ENCODE measurements at places on chromosomes 3 and 15.

DNA sequence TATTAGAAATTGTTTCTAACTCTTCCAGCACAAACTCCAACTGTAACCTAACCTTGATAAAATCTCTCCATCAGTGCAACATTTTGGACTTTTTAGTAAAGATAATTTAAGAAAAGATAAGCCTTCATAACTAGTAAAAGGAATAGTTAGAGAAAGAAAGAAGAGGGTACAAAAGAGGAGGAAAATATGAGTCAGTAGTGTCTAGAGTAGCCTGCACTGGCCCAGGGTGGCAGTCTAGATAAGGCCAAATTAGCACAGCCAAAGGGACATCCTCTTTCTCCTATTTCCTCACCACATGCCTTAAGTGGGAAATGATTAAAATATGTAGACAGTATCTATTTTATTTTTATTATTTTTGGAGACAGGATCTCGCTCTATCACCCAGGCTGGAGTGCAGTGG is 3.7 kb downstream of the PROS1 start:
- DNase-seq = no peak

DNA sequence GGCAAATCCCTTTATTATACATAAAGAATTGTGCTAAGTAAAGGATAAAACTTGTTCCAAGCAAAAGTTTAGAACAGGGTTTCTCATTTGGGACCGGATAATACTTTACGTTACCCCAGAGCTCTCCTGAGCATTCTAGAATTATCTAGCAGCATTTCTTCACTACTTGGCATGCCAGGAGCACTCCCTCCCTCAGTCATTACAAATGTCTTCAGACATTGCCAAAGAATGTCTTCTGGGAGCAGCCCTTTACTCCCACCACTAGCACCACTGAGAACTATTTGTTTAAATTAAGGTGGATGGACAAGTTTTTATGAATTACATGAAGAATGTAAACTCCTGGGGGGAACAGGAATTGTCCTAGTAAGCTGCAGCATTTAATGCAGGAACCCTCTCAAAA is 516.4 kb downstream of the GBE1 start:
- DNase-seq = no peak

DNA sequence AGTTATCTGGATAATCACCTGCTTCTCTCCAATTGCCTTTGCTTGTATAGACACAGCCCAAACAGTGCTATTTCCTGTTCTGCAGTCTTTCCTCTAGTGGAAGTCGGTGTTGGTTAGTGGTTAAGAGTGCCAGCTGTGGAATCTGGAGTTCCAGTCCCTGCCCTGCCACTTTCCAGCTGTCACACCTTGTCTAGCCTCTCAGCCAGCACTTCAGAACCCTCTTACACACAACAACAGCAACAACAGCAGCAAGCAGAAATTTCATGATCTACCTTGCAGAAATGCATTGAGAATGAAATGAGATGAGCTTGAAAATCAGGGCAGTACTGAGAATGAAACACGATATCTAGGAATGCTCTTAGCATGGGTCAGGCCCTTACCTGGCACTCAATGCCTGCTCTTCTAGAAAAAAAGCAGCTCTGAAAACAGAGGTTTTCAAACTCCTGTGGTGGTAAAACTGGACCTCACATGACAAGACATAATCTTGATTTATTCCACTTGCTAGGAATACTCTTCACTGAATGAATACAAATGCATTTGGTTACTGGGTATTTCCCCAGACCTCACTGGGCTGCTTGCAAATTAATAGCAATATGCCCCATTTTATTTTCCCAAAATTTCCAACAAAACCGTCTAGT is 3.3 kb upstream of the WNT5A start:
- no peak for DNase-seq

DNA sequence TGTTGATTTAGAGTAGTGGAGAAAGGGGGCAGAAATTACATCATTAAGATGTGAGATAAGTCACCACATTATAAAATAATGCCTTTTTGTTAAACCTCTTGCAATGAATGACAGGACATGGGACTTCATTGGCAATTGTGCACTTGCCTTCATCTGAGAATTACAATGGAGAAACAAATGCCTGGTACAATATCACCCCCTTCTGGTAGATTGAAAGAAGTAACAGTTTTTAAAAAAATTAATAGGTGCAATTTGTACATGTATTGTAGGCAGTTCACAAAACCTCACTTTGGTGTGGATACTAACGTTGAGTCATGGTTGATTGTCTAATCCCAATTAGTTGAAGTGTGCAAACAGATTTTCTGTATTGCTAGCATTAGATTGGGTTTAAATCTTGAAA is 4.6 kb upstream of the P2RY14 start:
- DNase-seq = no peak

GRCh38 chr3:107913701-107914100 is 177.1 kb downstream of the CD47 start:
- no peak for DNase-seq

- DNase-seq = no peak
Measured at GRCh38 chr15:63104727-63105126, 16.9 kb upstream of the LACTB start.

GRCh38 chr3:153210660-153211059 is 48.6 kb downstream of the RAP2B start:
- no peak for DNase-seq

GRCh38 chr3:30349507-30349906 is 256.9 kb upstream of the TGFBR2 start:
- no peak for DNase-seq

DNA sequence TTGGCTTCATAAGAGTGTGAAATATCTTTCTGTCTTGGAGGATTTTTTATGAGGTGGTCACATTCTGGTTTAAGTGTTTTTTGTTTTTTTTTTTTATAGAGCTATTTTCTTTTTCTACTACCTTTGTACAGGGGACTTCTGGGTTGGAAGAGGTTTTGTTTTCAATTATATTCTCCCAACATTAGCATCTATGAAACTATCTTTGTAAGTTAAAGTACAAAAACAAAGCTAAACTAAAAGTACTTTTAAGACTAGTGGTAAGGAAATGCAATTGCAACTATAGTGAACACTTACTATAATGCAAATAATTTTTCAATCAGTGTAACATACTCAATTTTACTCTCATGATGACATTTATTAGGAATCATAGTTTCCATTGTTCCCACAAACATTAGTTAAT is 688.2 kb downstream of the SI start:
- DNase-seq = no peak

DNA sequence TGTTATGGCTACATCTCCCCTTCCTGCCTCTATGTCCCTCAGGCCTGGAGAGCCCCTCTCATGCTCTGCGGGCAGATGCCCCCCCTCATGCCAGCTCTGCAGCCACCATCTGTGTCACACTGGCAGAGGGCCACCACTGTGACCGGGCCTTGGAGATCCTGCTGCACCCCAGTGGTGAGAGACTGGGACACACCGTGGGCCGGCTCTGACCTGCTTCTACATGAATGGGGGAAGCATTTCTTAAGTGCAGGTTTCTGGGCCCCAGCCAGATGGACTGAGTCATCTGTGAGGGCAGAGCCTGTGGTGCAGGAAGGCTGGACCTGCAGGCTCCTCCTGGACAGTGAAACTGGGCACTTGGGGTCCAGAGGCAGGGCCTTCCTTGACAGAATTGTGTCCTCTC is 4.8 kb downstream of the VWA5B2 start:
- no peak for DNase-seq

- DNase-seq = no peak
Measured at GRCh38 chr3:16441371-16441875, 72.1 kb downstream of the RFTN1 start.

- no peak for DNase-seq
Measured at GRCh38 chr15:56672721-56673120, 60.6 kb downstream of the ZNF280D start.

DNA sequence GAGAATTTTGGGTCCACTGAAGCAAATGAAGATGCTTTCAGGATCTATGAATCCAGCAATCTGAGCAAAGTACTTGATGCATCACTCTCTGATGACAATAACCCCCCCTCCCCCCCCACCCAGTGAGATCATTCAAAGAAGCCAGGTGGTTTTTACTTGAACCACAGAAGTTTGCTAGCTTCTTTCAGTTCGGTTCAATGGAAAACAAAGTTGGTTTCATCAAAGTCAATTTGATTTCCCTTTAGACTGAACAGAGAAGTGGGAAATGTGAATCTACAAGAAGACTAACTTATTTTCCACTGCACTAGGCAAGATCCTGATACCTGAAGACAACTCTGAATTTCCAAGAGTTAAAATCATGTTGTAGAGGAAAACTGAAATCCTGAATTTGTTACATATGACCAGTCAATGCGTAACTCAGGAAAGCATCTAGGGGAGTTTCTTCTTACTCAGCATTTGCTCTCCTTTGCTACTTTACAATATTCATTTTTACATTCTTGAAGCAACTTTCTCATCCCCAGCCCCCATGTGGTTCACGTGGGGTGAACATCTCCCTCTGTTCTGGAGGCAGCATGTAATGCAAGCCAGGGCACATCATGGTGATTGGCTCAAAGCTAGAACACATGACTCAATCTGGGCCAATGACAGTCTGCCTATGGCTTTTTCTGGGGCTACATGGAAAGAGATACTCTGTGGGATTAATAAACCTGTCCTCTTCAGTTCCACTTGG is 572.6 kb downstream of the FOXP1 start:
- no peak for DNase-seq

DNA sequence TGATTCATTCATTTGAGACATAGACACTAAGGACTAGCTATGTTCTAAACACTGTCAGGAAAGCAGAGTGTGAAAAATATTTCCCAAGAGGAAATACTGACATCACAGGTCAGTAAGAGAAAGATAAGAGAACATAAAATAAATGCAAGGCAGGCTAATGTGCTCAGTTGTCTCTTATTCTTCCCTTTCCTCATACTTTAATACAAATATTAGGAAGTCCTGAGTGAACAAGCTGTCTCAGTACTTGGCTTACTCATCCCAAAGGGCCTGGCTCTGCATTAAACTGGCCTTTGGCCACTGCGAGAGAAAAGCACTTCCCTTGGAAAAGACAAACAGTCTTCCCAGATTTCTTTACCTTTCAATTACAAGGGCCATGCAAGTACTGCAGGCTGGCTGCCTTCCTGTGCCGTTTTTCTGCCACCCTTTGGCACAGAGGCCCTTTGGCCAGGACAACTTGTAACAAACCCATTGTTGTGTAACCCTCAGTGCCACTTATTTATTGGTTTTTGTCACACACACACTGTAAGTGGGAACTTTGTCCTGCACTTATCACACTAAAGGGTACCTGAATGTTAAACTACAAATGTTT is 31.7 kb downstream of the EDC3 start:
- no peak for DNase-seq

GRCh38 chr3:77887611-77888010 is 847.7 kb downstream of the ROBO2 start:
- no peak for DNase-seq

DNA sequence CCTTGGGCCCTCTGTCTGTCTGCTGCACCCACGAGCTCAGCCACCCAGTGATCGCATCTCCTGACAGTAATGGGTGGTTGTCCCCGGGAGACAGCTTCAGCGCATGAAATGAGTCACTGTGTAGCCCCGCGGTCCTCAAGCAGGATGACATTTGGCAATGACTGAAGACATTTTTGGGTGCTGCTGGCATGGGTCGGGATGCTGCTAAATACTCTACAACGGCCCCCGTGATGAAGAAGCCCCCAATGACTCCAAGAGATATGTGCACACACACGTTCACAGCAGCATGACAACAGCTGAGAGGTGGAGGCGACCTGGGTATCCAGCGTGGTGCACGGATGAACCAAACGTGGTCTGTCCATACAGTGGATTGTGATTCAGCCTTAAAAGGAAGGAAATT is 17.4 kb upstream of the ZXDC start:
- DNase-seq = no peak

DNA sequence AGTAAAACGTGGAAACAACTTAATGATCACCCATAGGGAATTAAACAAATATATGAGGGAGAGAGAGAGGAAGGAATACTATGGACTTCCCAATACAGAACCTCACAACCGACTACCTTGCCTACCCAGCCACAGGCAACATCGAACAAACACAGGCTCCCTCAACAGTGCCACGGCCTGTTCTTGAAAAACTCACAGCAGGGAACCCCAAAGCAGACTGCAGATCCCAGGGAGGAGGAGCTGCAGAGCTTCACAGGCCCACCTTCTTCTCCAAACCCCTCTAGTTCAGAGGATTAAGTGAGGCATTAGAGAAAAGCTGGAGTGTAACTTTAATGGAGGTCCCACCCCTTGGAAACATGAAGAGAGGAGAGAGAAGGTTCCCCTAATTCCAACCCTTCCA is 110.2 kb downstream of the ST8SIA2 start:
- no peak for DNase-seq

DNA sequence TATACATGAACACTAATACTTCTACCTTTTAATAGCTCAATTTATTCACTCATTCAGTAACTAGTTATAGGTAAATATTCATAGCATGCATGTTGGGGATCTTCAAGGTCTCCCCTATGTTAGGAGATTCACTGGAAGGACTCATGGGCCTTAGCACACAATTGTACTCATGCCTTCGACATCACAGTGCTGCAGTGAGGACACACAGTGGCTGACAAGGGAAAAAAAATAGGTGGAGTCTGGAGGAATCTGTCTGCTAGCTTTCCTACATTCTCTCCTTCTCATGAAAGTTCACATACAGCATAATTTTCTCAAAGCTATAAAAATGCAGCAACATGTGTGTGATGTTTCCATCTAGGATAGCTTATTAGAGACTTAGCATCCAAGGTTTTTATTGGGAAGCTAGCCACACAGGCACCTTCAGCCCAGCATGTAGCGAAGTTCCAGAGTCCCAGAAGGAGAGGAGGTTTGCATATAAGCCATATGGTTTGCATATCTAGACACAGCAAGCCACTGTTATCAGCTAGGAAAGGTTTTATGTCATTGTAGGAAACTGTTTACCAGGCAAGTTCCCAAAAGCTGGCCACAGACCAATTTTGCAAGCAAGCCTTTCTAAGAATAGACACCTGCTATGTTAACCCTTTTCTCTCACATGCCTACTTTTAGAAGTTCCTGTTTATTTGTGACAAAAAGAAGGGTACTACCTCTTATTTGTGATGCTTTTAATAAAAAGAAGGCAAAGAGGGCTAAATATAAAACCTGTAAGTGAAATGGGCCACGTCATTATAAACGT is 46.4 kb downstream of the MORC1 start:
- DNase-seq = no peak

- DNase-seq = no peak
Measured at GRCh38 chr3:187793618-187794017, 48.4 kb upstream of the BCL6 start.

DNA sequence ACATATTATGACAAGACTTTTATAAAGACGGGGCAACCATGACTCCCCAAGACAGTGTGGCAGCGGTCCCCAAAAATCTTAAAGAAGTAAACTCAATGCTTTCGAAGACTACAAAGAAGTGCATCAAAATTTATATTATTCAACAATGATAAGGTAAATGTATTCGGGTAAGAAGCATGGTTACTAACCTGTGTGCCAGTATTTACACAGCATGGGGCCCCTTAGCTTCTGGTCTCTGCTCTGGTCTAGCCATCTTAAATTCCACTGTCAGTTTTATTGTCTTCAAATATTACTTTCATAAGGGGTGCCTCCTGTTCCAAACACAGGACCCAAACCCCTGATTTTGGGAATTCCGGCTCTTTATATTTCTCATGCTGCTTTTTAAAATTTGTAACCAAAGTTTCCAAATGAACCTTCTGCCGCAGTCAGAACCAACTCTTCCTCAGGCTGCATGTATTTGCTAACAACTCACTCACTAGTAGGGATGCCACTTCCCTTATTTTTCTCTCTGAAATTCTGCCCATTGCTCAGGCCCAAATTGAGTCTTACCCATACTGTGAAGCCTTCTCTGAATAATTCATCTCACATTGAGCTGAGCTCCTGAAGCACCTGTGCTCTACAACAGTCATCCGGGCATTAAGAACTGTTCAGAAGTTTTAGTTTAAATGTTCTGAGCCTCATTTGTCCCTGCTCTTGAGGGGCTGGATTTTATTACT is 1.2 kb downstream of the TTC23 start:
- DNase-seq = no peak

Data from left hindlimb (tissue), 1 donor.